ENCODE measurements at places on chromosomes 11 and 22.

DNA sequence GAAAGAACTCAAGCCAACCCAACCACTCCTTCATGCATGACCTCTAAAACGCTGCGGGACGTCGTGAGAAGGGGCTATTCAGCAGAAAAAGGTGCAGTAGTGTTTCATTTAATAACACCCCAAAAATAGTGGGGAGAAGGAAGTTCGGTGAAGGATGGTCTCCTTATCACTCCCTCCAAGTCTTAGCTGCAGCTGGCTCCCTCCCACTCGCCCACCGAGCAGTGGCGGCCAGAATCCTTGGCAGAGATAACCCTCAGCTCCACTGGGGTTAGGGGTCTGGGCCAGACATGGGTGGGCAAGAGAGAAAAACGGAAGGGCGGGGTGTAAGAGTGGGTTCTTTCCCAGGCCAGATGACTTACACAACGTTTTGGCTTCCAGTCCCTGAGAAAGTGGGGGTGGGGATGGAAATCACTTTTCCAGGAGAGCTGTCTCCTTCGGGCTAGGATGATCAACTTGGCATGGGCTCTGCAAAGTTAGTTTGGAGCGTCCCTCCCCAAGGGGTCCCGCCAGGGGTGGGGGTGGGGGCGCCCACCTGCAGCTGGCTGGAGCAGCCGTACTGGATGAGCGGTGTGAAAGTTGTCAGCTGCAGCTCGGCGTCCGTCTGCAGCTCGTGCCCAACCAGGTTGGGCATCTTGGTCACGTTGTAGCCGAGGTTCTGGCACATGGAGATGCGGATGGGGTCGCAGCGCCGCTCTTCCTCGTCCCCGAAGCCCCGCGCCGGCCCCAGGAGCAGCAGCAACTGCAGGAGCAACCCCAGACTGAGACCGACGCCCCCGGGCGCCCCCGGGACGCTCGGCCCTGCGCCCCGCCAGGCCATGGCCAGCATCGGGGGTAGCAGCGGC lies 705 bp downstream of the FZD4 start:
- DNase-seq: peak; percentile 7

DNA sequence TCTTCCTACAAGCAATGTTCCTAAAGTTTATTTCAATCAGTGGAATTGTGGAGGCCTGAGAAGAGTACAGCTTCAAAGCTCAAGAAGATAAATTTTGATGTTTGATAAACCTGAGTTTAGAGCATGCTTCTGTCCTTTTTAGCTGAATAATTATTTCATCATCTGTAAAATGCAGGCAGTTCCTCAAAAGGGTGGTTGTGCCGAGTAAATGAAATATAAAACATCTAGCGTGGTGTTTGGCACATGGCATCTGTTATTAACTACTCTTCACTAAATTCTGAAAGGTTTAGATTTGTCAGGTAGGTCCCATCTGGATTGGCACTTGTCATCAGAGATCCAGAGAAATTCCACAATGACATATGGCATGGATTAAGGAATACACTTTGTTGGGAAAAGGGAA lies 155.1 kb downstream of the DDX10 start:
- DNase-seq: no peak

DNA sequence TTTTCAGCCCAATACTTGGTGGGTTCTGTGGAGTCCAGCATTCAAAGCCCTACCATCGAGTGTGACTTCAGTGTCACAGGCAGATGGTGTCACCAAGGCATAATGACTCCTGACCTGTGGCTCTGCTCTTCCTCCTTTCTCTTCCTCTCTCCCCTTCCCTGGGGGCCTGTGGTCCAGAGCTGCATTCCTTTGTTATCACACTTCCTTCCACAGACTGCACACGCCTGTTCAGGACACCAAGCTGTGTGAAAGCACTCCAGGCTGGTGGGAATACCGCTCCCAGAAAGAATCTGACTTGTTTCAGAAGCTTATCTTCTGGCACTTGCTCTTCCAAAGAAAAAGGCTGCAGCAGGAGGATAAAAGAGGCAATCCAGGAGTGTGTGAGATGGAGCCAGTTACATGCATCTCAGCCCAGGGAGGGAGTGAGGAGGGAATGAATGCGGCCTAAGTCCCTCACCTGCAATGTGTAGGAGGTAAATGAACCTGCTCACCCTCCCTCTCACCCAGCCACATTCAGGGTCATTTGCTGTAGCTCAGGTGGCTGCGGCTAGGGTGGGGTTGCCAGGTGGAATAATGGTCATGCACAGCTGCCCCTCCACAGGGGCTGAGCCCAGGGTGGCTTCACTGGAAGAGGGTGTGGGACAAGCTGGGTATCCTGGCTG lies 79.3 kb downstream of the ADAMTS15 start:
- DNase-seq: no peak

DNA sequence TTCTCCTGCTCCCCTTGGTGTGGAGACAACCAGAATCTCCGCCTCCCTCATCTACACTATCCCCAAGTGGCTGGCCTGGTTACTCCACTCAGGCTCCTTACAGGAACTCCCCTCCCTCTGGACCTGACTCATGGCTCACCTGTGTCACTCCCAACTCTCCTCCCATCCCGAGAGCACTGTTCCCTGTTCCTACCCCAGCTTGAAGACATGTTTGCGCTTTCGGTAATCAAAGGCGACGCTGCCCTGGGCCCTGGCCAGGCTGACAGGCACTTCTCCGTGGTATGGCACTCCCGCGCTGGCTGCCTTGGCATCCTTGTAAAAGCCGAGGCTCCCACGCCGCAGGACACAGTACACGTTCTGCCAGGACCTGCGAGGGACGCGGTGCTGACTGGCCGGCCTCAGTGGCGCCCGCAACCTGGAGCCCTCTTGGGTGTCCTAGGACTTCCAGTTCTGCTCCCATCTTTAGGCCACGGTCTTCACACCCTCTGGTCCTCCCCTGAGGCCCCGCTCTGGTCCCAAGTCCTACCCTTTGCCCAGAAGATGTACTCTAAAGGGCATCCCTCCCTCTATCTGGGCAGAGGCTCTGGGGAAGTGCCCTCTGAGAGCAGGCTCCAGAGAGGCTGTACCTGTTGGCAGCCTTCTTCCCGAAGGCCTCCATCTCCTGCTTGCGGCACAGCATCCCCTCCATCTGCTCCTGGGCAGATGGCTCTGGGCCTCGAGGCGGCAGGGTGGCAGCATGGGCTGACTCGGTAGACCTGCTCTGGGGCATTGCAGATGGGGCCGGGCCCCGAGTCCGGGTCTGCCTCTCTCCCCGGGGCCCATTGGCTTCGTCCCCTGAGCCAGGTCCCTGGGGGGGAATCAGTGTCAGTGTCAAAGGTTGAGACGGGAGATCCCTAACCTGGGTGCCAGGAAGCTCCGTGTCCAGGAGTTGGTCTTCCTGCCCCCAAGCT lies 9.4 kb upstream of the RBM4B start:
- no peak for DNase-seq

DNA sequence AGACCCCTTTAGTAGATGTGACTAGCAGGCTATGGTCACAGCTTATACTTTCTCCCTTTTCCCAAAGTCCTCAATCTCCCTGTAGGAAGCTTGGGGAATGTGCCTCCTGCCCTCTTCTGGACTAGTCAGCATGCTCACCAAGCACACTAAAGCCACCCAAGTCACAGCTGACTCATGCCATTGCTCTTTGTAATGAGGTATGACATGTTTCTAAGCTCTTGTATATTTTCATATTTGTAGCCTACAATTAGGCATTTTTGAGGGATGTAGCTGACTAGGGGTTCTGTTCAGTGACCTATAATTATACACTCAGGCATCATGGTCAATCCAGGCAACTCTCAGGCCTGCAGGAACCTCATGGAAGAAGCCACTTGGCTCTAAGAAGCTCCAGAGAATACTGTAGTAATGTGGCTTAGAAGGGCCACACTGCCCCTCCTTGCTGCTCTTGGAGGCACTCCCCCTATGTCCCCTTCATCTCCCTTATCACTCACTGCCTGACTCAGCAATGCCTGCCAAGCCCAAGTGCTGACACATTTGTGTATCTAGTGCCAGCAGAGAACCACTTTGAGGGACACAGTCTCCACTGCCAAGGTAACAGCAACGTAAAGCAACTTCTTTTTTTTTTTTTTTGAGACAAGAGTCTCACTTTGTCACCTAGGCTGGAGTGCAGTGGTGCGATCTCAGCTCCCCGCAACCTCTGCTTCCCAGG lies 86.2 kb downstream of the RPL27A start:
- DNase-seq: no peak

- DNase-seq: no peak
These were observed 550.4 kb downstream of the JRKL start for GRCh38 chr11:96940227-96940626.

GRCh38 chr11:120622189-120622875 lies 110.8 kb downstream of the GRIK4 start:
- peak; percentile 71 for DNase-seq

DNA sequence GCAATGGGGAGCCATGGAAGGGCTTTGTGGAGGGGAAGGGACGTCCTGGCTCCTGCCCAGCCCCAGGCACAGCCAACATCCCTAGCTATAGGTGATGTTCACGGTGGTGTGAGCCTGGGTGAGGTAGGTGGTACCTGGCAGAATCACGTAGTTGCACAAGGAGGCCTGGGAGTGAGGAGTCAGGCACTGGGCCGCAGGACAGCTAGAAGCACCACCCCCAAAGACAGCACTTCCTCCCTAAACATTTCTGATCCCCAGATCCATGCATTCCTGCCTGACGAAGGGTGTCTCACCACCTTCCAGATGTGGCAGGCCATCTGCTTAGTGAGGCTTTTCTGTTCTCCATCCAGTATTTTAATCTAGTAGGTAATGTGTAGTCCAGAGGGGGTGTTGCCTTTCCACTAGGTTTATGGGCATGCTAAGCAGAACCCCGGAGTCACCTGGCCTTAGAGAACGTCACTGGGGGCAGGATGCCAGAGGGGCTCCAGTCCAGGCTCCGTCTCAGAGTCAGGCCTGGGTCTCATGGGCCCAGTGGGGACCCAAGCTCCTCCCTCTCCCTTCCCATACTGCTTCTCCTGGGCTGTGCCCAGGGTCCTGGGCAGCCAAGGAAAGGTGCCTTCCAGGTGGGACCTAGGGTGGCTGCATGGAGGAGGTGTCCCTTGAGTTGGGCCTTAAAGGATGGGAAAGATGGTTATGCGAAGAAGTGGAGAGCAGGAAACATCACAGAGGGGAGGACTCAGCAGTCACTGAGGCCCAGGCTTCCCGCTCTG lies 56.2 kb downstream of the OTOG start:
- no peak for DNase-seq

Measured in GM12865 (cell line).